ENCODE measurements at places on chromosomes 7 and 10.

DNA sequence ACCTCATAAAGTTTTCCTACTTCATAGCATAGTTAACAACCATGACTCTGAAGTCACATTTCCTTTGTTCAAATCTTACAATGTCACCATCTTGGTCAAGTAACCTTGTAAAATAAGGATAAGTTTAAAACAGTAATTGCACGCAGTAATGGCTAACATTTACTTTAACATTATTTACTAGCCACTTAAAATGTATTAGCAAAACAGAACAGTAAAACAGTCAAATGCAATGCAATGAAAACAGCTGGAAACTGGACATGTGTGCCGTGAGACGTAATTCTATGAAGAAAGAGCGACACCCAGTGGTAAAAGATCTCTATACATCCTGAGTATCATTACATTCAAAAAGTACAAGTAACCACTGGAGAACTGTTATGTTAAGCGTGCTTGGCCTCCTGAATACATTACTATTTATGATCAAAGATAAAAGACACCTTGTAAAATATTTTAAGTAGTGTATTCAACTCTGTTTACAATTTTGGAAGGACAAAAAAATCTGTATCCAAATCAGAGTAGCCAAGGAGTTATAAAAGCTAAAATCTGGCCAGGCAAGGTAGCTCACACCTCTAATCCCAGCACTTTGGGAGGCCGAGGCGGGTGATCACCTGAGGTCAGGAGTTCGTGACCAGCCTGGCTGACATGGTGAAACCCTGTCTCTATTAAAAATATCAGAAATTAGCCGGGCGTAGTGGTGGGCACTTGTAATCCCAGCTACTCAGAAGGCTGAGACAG, 27.2 kb downstream of the ATE1 start:
- DNase-seq, result peak; percentile 49

GRCh38 chr10:120946497-120946896, 95.3 kb downstream of the WDR11 start:
- no peak for DNase-seq

- no peak for DNase-seq
These were observed 117.9 kb upstream of the KLF6 start for GRCh38 chr10:3902809-3903410.

GRCh38 chr10:27297844-27298521, 57.4 kb upstream of the ACBD5 start:
- DNase-seq, result no peak

- DNase-seq, result no peak
These were observed 4.4 kb downstream of the TBX20 start for GRCh38 chr7:35249537-35249907.

DNA sequence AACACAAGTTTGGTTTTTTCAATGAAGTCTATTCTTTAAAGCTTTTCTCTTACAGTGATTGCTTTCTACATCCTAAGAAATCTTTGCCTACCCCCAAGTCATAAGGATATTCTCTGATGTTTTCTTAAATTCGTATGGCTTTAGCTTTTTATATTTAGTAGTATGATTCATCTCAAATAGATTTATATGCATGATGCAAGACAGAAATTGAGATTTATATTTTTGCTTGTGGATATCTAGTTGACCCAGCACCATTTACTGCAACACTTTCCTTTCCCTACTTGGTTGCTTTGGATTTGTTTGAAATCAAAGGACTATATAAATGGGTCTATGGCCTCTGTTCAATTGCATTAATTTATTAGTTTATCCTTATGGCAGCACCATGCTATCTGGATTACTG, 113.9 kb downstream of the ZNF438 start:
- no peak for DNase-seq

DNA sequence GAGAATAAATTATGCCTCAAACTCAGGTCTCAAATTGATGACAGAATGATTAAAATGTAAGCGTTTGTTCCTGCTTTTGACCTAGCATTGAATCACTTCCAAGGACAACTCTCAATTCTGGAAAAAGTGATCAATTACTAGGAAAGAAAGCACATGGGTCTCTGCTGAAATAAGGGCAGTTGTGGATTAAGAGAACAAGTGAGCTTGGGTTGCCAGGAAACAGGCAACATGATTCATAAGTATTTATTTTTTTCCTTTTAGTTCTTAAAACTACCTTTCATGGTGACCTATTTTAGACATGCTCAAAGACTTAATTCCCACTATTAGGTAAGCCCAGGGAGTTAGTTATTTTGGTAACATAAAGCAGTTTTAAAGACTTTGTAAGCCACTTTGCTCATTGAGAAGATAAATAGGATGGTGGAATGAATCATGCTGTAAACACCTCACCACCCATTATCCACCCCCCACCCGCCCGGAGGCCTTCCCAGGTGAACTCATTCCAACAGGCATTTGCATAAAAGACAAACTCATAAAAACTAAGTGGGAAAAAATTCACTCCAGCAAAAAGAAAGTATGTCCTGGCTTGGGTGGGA, 728.3 kb downstream of the SORCS1 start:
- DNase-seq, result no peak

DNA sequence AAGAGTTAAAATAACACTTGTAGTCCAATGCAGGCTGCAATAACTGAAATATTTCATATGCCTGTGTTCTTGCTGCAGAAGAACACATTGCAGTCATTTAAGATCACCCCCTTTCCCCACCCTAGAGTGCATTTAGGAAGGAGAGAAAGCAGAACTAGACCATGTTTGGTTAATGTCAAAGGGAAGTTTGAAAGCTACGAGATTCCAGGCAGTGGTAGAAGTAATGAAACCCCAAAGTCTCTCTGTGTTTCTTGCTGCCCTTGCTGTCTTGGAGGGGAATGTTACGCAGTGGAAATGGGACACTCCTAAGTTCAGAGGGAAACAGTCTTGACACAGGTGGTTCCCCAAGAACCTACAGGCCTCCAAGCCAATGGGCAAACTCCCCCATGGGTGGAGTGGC, 242.9 kb downstream of the PTEN start:
- DNase-seq, result no peak

GRCh38 chr10:132200344-132201110, 13.8 kb downstream of the DPYSL4 start:
- DNase-seq, result no peak

Measured in germinal center (tissue), 1 donor.